ENCODE measurements at places on chromosomes 12 and 14. TPM values are rescaled to one million over a fixed set of nuclear protein-coding genes. Genes with fewer than 3 reads are reported as not detected.

Gene PTPRQ
- 0.64 TPM for total RNA-seq

Gene SLCO1B1
- total RNA-seq = not detected

Gene DHH
- total RNA-seq = not detected

Gene YBX3
- 280 TPM for total RNA-seq

Gene GPR65
- not detected for total RNA-seq

Gene ETFBKMT
- total RNA-seq = 0.81 TPM

Gene TMPRSS12
- not detected for total RNA-seq

Gene DEGS2
- 1.5 TPM for total RNA-seq

Gene SPIC
- not detected for total RNA-seq
